ENCODE measurements at places on chromosomes 5 and 9.

- no peak for DNase-seq
Measured at GRCh38 chr5:76283670-76284069, 119.4 kb upstream of the IQGAP2 start.

DNA sequence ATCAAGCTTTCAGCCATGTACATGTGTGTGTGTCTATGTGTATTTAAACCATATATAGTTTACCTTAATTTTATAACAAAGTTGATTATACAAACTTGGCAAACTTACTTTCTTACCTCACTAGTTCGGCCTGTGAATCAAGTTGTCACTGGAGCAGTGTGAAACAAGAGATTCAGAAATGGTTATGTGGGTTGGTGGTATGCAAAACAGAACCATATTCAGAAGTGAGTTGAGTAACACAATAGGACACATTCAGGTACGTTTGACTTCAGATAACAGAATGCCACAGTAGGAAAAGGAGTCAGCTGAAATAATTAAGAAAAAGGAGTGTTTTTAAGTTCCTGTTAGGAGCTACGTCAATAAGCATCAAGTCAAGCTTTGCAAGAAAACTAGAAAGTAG lies 21.5 kb downstream of the XPA start:
- no peak for DNase-seq

DNA sequence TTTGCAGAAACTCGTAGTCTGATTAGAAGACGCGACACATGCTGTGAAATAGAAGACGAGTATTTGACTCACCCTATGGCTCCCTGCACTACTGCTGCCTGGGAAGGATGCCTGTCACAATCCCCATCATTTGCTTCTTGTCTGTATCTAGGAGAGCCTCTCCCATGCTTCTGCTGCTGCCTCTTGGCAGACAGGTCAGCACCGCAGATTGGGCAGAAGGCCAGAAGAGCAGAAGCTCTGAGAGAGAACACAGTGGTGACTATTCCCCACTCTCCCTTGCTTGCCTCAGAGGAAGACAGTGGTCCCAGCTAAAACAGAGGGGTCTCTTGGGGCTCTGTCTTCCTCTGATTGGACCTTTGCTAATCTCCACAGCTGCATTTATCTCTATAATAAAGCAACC lies 84.0 kb upstream of the SMIM32 start:
- DNase-seq = no peak

GRCh38 chr9:89815903-89816573 lies 211.2 kb downstream of the GADD45G start:
- DNase-seq = no peak

DNA sequence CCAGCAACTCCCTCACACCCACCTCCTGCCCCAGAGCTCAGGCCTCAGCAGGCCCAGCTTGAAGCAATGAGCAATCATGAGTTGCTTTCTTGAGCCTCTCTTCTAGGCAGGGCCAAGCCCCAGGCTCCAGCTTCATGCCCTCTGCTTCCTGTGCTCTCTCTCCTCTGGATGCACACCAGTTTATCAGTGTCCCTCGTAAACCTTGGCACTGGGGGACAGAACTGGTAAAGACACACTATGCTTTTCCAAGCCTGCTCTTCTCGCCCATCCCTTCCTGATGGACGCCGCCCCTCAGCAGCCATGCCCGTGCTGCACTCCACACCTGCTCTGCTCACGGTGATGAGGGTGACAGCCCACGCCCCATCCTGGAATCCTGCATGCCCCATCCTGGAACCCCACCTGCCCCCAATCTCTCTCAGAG lies 49.4 kb upstream of the ORM1 start:
- DNase-seq = no peak

DNA sequence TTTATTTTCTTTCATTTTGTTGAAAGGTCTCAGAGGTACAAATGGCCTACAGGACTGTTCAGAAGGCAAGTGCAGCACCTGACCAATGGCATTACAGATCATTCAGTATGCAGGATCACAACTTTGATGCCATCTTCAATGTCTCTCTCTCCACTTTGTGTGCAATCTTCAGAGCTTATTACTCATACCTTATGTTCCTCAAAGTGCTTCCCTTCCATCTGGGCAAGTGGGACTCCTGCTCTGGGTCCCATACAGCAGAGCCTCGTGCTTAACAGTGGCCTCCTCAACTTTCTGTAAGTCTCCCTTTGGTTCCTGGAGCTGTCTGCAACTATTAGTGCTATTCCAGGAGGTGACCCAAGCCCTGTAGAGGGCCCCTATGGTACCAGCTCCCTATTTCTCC lies 358.4 kb upstream of the RPS23 start:
- DNase-seq = no peak

- DNase-seq = no peak
Measured at GRCh38 chr9:130143279-130143893, 28.8 kb upstream of the NCS1 start.

- no peak for DNase-seq
Measured at GRCh38 chr9:123377211-123377971, 21.4 kb downstream of the CRB2 start.

GRCh38 chr5:76763136-76763535 lies 47.2 kb downstream of the F2R start:
- DNase-seq = no peak

DNA sequence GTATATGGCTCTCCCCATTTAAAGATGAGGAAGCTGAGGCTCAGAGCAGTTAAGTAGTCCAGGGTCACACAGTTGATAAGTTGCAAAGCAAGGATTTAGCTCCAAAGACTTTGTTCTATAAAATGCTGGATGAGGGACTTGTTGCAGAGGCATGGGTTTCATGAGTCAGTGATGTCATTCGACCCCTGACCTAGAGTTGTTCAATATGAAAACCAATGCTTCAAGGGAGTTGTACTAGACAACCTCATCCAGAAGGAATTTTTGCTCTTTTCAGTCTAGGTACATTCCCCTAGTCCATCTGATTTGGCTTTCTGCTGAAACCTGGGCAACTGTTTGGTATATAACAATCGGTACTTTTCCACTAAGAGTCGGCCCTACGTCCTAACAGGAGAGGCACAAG lies 550.4 kb downstream of the EBF1 start:
- DNase-seq = no peak

- DNase-seq = no peak
Measured at GRCh38 chr9:88742483-88742882, 207.5 kb downstream of the NXNL2 start.

GRCh38 chr9:127867356-127868277 lies 9.9 kb downstream of the AK1 start:
- DNase-seq = no peak

DNA sequence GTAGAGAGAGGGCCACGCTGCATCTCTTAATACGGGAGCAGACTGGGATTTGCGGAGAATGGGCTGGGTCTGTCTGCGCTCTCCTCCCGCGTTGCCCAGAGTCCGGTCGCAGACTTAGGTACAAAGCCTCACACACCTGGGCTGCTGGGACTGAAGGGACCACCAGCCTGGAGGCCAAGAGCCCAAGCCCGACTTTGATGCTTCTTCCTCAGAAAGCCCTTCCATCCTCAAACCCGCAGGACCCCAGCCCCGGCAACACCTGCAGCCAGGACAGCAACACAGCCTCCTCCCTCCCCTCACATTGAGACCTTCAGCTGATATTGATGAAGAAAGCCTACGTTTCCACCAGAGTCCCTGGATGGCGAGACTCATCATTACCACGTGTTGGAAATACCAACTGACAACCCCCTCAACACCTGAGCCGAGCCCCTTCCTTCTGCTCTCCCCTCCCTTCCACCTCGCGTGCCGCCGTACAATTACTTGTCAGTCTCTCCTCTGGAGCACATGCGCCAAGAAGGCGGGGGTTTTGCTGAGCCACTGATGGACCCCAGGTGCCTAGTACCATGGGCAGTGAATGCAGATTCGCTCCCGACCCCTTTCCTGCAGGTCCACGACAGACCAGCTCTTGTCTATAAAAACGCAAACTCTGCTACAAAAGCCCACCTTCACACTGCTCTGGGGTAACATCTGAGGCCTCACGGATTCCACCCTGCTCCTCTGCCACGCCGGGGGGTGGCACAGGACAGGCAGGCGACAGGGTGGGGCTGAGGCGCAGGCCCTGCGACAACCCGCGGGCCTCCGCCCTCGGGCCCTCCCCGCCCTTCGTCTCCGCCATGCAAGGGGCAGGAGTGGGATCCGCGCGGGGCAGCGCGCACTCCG lies 841 bp downstream of the ASB6 start:
- no peak for DNase-seq

DNA sequence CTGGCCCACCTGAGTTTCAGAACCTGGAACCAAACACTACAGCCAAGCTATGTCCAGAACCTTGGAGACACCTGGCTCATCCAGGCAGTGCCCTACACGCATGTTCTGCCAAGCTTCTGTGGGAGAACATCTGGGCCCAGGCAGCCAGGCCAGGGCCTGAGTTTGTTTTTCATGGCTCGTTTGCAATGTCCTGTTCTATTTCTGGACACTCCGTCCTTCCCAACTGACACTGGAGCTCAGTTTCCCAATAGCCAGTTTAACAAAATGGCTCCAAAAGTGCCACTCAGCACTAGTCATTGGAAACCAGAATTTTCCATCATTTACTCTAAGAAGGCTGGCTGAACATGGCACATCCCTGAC lies 38.6 kb downstream of the SH3RF2 start:
- no peak for DNase-seq

DNA sequence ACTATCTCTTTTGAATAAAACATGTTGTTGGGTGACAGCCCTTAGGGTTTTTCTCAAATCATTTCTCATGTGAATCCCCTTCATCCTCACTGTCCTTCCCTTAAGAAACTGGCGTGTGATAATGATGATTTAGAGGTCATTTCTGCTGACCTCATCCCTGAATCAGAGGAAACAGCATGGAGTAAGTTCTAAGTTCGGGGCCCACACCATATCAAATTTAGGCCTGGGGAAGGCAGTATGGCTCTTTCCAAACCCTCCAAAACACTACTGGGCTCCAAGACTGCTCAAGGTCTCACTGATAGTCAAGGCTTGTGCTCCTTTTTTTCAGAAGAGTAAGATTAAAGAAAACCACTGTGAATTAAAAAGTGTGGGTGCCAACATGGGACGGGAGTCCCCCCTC lies 872 bp upstream of the SMIM3 start:
- DNase-seq = no peak
